ENCODE measurements at places on chromosomes 2 and 18. TPM values are rescaled to one million over a fixed set of nuclear protein-coding genes. Genes with fewer than 3 reads are reported as not detected.

The IGFBP5 gene
- not detected for total RNA-seq

The SERPINB11 gene
- not detected for total RNA-seq

DNA sequence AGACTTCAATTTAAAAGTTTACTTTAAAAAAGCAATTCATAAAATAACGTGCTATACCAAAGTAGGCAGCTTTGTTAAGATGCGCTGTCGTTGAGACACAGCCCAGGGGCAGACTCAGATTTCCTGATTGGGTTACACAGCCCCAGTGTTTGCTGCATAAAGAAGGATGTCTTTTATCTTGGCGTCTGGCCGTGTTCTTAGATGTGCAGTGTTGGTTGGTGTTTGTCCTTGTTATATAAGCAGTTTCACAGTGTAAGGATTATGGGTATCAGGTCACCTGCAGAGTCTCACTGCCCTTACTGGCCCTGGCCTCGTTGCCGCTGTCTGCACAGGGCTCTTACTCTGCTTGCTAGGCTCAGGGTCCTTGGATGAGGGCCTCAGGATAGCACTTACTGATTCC lies 108.5 kb downstream of the WDSUB1 start:
- no peak overlapping the region for H3K27ac ChIP-seq
- no peaks in the 10 kb centered on the region for H3K36me3 ChIP-seq
- DNase-seq = no peak
- H3K27me3 ChIP-seq = no peaks in the 10 kb centered on the region
- H3K4me1 ChIP-seq = no peaks in the 10 kb centered on the region

GRCh38 chr2:198017068-198017467 lies 212.7 kb downstream of the PLCL1 start:
- H3K27ac ChIP-seq = no peak overlapping the region
- H3K27me3 ChIP-seq = no peaks in the 10 kb centered on the region
- H3K4me1 ChIP-seq = no peaks in the 10 kb centered on the region
- H3K4me3 ChIP-seq = no peak overlapping the region

DNA sequence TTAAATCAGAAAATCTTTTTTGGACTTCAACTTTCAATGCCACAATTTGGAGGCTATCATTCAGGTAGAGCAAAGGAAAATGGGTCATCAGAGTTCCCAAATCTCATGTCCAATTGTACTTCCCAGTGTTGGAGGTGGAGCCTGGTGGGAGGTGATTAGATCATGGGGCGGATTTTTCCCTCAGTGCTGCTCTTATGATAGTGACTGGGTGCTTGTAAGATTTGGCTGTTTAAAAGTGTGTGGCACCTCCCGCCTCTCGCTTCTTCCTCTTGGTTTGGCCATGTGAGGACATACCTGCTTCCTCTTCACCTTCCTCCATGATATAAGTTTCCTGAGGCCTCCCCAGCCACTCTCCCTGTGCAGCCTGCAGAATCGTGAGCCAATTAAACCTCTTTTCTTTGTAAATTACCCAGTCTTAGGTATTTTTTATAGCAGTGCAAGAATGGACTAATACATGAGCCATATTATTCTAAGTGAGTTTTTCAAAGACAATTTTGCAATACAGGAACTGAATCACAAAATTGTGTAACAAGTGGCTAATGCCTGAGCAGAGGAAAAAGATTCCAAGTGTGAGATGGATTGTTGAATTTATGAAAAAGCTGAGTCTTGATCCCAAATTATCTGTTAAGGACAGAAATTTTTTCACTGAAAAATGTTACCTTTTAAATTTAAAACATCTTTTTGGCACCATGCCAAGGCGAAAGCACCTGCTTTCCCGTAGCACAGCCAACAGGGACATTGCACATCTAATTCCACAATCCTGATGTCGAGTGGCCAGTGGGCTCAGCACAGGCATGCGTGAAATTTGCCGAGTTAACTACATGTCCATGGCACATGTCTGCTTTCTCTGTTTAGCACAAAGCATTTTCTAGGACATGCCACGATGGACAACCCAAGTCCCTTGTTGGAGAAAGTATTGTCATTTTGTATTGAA lies 150.9 kb downstream of the COL6A3 start:
- no peak for DNase-seq
- H3K27me3 ChIP-seq = no peaks in the 10 kb centered on the region
- H3K4me1 ChIP-seq = no peaks in the 10 kb centered on the region
- H3K27ac ChIP-seq = no peak overlapping the region
